ENCODE measurements at places on chromosomes 2 and 18. TPM values are rescaled to one million over a fixed set of nuclear protein-coding genes. Genes with fewer than 3 reads are reported as not detected.
A peak's percentile ranks its signal among the peaks of the same experiment; 100 is the strongest.

DNA sequence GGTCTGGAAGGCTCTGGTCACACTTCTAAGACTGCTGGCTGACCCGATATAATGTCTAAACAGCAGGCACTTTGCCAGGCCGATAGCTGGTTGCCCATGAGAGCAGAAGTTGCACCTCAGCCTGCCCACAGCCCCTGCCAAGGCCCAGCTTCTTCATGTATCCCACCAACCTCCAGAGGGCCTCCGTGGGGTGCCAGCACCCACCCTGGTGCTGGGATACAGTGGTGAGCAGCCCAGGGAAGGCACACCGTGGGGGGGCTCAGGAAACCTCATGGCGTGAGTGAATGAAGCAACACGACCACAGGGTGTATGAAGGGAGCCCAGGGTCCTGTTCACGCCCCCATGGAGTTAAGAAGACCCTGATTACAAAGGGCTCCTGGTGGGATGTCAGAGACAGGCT lies 16.2 kb upstream of the GLI2 start:
- DNase-seq = no peak

DNA sequence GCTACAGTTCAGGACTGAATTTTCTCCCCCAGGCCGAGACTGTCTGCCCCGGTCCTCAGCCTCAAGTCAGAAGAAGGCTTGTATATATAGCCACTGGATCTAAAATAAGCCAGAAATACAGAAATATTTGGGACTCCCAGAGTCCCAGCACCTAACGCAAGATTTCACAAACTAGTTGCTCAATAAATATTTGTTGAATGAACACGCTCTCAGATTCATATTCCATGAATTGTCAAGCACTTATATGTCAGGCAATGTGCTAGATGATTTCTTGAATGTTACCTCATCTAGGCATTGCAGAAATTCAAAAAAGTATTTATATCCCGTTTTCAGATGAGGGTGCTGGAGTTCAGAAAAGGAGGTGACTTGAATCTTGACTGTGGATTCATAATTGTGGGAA lies 163.7 kb upstream of the KLHL29 start:
- DNase-seq = no peak

- no peak for DNase-seq
These were observed 113.7 kb downstream of the TTC27 start for GRCh38 chr2:32741575-32741974.

DNA sequence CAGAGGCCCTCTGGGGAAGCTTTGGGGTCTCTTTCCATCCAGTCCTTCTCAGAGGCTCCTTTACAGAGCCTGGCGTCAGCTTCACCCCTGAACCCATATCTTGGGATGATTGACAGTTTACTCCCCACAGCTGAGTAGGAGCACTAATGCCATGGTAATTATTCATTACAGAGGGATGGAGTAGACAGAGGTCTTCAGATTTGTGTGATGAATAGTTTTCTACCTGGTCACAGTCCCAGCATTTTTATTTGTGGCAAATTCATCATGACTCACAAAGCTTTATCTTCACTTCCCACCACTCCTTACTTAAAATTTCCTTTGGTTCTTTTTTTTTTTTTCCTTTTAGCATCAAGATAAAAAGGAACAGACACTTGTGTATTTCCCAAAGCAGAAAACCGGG lies 104.2 kb downstream of the CCDC85A start:
- no peak for DNase-seq

DNA sequence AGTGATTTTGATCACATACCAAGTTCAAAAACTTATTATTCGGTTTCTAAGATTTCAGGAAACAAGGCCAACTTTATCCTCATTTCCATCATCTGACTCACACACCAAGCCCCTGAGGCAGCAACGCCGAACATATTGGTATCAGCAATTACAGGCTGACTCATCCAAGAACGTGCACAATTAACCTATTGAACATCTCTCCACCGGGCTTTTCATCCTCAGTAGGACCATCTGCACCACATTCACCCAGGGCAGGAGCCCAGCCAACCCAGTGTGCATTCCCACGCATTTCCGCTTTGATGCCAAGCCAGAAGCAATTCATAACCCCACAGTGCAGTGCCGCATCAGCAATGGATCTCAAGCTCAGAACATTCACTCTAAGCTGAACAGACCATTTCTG lies 52.9 kb downstream of the SCG2 start:
- no peak for DNase-seq

MSTN gene
- 0.23 TPM for total RNA-seq

SERPINB12 gene
- not detected for total RNA-seq

LRRC30 gene
- total RNA-seq = not detected

DNA sequence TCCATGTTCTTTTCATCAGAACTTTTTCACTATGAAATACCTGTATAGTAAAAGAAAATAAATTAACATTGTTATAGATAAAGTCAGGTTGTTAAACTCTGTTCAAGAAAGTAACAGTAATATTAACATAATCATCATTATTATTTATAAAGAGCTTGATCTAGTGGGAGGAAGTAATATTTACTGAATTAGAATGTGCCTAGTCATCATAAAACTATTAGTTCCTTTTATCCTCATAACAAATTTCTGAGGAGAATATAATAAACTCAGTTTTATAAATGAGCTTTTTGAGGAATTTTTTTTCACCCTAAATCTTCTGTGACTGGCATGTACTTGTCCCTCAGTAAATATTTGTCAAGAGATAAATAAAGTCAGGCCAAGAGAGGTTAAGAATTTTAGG lies 78.4 kb downstream of the PLA2R1 start:
- no peak for DNase-seq

DNA sequence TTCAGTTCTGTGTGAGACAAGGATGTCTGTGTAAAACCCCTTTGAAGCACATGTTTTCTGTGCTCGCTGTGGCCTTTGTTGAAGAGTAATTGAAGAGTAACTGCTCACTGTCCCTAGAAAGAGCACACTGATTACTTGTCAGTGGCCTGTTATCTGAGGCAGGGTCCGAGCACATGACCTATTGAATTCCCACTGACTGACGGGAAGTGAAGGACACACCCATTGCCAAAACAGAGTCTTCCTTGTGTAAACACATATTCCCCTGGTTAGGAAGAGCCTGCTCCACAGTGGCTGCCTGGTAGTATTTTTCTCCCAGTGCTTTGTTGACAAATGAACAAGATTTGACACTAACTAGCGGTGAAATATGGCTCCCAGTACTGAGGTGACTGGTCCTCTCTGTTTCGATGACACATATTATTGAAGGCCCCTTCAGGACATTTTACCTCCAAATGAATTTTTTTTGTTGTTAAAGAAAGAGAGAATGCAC lies 148.5 kb upstream of the GYPC start:
- DNase-seq = no peak

GRCh38 chr2:152924722-152925121 lies 206.3 kb downstream of the ARL6IP6 start:
- DNase-seq = peak; percentile 75

DNA sequence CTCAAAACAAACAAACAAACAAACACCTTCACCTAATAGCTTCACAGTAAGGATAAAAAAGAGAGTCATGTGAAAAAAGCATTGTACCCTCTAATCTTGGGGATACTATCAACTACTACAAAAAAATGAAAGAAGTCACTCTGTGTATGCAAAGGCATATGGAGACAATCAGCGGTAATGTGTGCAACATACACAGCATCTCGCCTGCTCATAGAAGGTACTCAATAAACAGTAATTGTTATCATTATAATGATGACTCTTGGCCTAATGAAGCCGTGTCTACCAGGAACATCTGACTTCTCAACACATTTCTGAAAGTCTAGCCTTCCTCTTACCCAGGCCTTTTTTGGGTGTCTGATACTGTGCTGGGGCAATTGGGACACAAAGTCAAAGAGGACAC lies 55.3 kb downstream of the MYCN start:
- DNase-seq = no peak

DNA sequence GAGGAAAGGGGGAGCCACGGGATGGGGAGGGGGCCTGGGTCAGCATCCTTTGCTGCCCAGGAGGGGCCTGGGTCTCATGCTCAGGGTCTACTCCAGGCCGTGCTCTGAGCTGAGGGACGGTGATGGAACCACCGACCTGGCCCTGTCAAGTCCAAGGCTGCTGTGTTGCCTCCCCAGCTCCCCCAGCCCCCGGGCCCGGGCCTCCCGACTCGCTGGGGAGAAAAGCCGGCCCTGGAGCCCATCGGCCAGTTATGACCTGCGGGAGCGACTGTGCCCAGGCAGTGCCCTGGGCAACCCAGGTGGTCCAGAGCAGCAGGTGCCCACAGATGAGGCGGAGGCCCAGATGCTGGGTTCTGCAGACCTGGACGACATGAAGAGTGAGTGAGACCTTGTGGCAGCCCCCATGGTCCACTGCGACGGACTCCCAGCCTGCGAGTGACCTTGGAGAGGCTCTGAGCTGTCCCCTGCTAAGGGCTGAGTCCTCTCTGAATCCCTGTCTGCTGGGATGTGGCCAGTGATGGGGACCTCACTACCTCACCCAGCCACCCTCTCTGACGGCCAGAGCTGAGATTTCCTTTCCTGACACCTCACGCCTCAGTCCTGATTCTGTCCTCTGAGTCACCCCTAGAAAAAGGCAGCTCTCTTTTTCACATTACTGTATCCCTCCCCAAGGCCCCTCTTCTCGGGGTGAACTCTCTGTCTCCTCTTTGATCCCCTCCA lies 2.7 kb downstream of the SLC4A3 start:
- DNase-seq = peak; percentile 74

IL1RL2 gene
- total RNA-seq = 3.1 TPM

- no peak for DNase-seq
These were observed 278.4 kb upstream of the SPRED2 start for GRCh38 chr2:65710779-65711295.

OXER1 gene
- 1.5 TPM for total RNA-seq

DNA sequence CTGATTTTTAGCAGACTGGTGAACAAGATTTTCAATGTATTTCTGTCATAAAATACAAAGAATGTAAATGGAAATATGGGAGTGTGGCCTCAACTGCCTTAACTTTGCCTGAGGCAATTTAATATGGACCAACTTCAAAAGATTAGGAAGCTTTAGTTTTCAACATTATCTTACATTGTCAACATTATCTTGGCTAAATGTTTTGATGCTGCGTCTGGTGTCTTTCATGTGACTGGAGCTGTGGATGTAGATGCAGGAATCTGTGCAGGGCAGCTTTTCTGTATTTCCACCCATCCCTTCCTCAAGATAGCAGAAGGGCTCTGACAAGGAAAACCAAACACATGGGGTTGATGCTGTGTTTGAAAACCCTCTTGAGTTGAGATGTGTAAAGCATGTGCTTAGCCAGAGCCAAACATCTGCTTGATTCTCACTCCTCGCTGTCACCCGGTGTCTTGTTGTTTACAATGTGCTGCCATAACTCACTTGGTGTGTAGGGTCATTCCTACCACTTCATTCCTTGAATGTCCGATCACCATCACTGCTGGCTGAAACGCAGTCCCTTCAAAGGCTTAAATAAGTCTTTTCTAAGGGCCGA lies 33.0 kb downstream of the COPS8 start:
- DNase-seq = no peak

PSMA8 gene
- not detected for total RNA-seq

AGXT gene
- 0.17 TPM for total RNA-seq

DNA sequence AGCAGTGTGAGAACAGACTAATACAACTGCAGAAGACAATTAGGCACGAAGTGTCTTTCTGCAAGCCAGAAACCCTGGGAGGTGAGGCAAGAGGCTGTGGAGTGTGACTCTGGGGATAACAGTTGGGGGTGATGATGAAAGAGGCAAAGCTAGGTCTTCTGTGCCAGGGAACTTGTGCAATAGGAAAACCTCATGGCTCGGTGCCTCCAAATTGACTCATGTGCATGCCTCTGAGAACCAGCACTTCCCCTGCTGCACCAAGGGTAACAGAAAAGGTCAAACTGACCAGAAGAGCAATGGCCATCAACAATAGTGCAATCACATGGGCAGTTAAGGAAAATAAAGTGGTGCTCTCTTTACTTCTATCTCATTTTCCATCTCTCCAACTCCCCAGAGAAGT lies 136.4 kb downstream of the SCG2 start:
- DNase-seq = peak; percentile 91

NCKAP5 gene
- 1.2 TPM for total RNA-seq

DNA sequence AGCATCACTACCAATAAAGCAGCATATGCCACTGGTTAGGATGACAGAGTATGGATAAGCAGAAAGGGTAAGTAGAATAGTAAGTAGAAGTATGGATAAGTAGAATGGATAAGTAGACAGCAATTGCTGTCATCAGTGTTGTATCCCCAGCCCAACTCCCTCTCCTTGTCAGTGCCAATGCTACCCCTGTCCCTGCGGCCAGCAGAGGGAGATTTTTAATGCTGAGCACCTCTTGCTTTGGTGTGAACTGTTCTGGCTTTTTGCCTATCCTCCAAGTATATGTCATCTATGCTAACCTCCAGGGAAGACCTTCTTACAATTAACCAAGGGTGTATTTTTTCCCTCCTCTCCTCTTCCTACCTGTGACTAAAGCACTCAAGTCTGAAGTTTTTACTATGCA lies 136.7 kb upstream of the SPHKAP start:
- peak; percentile 60 for DNase-seq

GRCh38 chr2:164913640-164914350 lies 41.5 kb downstream of the SLC38A11 start:
- DNase-seq = no peak

- no peak for DNase-seq
These were observed 16.2 kb downstream of the IL18RAP start for GRCh38 chr2:102439065-102439695.

DNA sequence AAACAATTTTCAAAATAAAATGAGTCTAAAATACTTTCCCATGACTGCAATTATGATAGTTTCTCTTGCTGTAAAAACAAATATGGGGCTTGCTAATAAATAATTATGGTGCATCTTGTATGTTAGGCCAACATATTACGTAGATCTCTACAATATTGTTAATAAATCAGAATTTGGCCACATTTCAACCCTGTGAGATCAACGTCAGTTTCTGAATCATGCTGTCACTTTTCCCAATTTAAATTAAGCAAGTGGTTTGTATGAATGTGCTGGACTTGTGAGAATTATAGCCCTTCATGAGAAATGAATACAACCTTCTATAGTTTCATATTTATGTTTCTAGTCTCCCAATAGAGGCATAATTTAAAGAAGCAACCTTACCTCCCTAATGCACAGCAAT lies 808.9 kb downstream of the SUCLG1 start:
- DNase-seq = no peak

PDCD1 gene
- total RNA-seq = 0.29 TPM

- no peak for DNase-seq
These were observed 301.6 kb downstream of the SLC8A1 start for GRCh38 chr2:40150266-40150665.

- no peak for DNase-seq
These were observed 4.0 kb downstream of the PKP4 start for GRCh38 chr2:158460632-158461297.

INHA gene
- 337 TPM for total RNA-seq

ITGA4 gene
- 3.1 TPM for total RNA-seq

GRCh38 chr2:69453475-69454129 lies 16.4 kb upstream of the NFU1 start:
- no peak for DNase-seq
